Omental fat pad (tissue), 4 donors: ENCODE measurements at places on chromosomes 6 and 20.

GRCh38 chr6:77487808-77488425, 24.6 kb upstream of the HTR1B start:
- DNase-seq: no peak

DNA sequence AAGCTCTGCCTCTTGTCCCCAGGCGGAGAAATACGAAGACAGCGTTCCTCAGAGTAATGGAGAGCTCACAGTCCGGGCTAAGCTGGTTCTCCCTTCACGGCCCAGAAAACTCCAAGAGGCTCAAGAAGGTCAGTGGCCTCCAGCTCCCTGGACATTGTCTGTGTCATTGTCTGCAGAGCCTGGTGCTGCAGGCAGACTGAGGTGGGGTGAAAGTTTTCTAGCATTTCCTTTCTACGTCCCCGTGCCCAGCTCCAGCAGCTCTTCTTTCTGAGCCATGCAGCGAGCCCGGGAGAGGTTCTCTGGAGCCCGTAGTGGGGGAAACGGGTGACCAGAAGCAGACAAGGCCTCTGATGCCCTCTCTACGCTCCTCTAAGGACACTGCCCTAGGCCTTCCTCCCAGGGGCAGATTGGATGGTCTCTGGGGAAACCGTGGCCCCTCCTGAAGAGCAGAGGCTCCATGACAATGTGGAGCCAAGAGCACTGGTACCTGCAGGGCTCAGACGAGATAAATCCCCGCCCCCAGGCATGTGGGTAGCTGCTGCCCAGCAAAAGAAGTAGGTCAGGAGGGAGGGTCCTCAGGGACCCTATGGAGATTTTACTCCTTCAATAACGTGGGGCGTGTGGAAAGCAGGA, 58.4 kb downstream of the EZR start:
- DNase-seq: no peak

GRCh38 chr6:136158971-136159370, 91.1 kb downstream of the MTFR2 start:
- DNase-seq: no peak

DNA sequence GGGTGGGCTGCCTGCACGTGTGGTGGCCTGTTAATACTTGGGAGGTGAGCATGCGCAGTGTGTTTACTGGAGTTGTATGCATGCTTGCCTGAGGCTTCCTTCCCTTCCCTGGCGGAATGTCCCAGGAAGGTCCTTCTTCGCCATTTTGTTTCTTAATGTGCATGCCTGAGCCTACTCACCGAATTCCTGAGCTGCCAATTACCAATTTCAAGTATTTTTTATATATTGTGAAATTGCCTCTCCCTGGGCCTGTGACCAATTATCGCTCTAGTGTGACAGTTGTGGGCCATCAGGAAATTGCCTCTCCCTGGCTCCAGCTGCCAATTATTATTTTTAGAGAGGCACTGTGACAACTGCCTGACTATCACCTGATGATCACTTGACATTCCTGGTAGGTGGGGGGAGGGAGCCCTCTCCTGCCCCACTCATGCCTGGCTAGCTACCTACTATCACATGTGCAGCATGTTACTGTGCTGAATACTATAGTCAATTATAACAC, 70.0 kb downstream of the FAM50B start:
- no peak for DNase-seq

- no peak for DNase-seq
Observed at GRCh38 chr6:47419621-47420020, 58.0 kb upstream of the CD2AP start.

DNA sequence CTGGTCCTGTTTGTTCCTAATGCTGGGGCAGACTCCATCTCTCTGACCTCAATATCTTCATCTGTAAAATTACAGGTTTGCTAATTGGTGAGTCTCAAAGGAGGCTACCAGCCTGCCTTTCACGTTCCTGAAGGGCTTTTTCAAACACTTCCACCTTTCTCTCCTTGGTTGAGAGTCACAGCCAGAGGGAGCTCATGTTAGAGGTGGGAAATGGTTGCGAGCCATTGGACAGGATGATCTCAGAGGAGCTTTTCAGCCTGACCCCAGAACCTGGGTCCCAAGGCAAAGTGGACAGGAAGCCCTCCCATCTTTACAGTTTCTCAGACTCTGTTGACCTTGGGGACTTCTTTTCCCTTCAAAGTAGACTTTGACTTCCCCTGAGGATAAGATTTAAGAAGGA, 37.6 kb downstream of the NDUFAF5 start:
- DNase-seq: no peak

DNA sequence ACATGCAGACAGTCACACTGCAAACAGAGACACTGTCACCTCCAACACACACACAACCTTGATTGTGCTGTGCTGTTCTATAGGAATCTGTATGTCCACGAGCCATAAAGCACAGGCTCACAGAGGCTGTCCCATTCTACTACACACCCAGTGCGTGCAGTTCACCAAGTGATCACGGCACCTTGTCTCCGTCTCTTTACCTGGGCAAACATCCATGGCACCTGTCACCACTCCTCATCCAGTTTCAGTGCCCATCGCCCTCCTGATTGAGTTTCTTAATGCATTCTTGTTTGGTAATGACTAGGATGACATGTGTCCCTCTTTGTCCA, 65.8 kb upstream of the STMND1 start:
- DNase-seq: no peak

GRCh38 chr6:90494067-90494780, 92.6 kb downstream of the MAP3K7 start:
- DNase-seq: no peak

DNA sequence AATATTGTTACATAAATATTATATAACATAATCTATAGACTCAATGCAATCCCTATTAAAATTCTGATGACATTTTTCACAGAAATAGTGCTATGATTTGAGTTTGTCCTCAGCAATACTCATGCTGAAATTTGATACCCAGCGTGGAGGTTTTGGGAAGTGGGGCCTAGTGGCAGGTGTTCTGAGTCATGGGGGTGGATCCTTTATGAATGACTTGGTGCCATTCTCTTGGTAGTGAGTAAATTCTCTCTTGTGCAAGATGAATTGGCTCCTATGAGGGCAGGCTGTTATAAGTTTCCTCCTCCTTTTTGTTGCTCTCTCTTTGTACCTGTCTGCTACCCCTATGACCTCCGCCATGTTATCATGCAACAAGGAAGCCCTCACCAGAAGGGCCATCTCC, 65.8 kb downstream of the SHPRH start:
- no peak for DNase-seq
